CD4-positive, alpha-beta T cell treated with Interleukin-4 for 1 hour (primary cell): ENCODE measurements at places on chromosomes 16 and 17.

- no peak for DNase-seq
These were observed 13.2 kb upstream of the VPS35L start for GRCh38 chr16:19542138-19542821.

GRCh38 chr17:2990396-2990795 is 73.0 kb downstream of the OR1D5 start:
- no peak for DNase-seq

DNA sequence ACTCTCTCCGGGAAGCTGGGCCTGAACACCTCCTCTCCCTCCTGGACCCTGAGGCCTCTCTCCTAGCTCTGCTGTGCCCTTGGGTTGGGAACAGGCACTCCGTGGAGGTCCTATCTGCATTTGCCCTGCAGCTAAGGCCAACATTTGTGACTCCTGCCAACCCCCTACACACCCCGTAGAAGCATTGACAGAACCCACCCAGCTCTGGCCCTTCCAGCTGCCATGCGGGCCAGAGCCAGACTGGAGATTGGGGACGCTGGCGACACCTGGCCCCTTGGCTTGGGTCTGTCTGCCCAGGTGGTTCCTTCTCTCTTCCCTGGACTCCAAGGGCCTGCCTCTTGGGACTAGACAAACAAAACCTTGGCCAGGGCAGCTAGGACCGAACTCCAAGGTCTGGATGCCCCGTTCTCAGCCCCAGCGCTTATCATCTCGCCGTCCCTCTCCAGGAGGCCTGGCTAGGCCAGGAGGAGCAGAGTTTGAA is 644 bp upstream of the RHBDF2 start:
- no peak for DNase-seq

DNA sequence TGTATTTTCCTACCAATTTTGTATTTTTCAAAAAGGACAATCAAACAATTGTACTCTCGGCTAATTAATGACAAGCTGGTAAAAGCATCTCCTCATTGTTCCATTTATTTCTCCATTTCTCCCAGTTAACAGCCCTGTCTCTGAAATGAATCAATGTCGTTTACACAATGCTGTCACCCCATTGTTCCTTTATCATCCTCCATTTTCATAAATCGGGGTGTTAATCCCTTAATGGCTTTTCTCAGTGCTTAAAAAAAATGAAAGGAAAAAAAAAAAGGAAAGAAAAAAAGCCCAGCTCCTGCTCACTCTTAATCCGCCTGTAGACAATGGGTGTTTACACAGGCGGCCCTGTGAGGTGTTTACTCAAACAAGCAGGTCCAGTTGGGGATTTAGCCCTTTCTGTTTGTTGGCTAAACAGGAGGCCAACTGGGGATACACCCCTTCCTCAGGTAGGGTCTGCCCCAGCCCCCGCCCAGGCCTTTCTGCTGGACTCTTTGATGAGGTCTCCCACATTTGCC is 86.8 kb upstream of the SALL1 start:
- DNase-seq, result no peak

GRCh38 chr16:85605912-85606841 is 6.9 kb upstream of the GSE1 start:
- DNase-seq, result no peak

- no peak for DNase-seq
These were observed 562 bp downstream of the PPL start for GRCh38 chr16:4936181-4936990.

GRCh38 chr16:77780378-77780837 is 8.0 kb upstream of the VAT1L start:
- DNase-seq, result no peak

DNA sequence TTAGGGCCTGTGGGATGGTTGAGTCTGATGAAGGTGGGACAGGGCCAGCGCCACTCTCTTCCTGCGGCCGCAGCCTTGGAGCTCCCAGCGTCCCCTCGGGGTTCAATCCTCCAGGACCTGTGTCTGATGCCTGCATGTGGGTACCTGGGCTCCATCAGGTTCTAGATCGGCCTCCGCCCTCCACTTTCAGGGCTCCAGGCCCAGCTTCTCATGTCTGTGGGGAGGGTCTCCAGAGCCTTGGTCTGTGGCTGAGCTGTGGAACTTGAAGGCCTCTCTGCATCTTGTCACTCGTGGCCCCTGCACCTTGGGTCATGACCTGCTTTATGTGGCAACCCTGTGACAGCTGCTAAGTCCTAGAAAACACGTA is 89.8 kb upstream of the ZNF750 start:
- DNase-seq, result no peak

- no peak for DNase-seq
These were observed 154.1 kb upstream of the RPL38 start for GRCh38 chr17:74049167-74049966.

DNA sequence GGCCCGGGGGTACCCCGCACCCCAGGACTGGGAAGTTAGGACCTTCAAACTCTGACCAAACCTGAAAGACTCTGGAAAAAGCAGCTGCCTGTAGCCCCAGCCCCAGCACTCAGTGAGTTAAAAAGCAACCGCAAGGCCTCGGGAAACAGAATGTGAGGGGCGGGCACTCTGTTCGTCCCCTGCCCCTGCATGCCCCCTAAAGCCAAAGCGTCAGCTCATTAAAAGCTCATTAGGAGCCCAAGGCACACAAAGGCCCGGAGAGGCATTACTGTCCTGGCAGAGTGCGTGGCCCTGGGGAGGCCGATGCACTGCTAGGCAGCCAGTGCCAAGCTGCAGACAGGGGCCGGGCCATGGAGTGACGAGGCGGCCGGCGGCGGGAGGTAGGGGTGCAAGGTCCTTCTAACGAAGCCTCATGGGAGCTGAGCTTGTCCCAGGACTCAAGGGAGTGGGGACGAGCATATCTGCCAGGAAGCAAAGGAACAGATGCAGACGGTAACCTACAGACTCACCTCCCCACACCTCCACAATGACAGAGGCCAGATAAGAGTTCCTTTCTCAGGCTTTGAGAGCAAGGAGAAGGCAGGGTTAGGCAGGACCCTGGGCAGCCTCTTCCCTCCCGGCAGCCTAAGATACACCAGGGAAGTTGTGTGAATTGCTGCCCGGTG is 116.8 kb downstream of the ENGASE start:
- no peak for DNase-seq

- no peak for DNase-seq
These were observed at the start of gene CX3CL1 for GRCh38 chr16:57372372-57373116. Gene CX3CL1, plus strand, starts transcription at chr16:57372490. Its CDS starts 79 bp downstream, at chr16:57372569.

DNA sequence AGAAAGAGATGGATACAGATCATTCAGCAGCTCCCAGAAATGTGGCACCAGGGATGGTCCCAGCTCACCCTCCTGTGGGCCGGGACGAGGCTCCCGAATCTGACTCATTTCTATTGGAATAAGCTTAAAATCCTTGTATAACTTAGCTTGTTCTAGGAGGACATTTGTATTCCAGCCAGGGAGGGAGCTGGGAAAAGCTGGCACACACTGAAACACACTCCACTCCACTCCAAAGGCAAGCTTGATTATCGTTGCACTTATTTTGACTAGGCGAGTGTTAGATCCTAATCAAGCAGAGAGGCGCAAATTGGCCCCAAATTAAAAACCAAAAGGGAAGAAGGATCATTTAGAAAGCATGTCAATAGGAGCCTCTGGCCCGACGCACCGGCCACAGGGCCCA is 339.5 kb downstream of the HS3ST4 start:
- no peak for DNase-seq

DNA sequence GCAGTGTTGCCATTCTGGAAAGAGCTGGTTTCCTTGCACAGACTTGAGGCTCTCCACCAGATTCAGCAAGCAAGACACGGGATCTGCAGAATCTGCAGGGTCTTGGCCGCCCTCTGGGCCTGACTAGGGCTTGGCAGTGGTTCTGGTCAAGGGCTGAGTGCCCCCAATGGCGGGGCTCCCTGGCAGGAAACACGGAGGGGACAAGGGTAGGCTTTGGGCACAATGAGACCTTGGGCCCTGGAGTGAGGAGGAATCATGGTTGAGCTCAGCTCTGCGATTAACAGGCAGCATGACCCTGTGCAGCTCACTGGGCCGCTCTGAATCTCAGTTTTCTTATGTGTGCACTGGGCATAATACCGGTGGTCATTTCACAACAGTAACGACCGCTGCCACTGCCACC is 249.9 kb downstream of the GSG1L start:
- no peak for DNase-seq

DNA sequence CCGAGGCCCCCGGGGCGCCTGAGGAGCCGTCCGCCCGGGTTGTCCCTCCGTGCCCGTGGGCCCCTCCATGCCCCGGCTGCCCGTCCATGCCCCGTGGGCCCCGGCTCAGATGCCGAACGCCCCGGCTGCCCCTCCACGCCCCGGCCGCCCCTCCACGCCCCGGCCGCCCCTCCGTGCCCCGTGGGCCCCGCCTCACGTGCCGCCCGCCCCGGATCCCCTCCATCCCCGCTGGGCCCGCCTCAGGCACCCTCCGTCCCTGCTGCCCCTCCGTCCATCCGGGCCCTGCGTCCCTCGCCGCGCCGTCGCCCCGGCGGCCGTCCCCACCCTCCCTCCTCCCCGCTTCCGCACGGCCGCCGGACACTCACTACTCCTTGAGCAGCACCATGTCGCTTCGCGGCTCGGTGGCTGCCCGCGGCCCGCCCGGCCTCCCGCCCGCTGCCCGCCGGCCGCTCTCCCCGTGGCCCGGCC is 382 bp downstream of the PITPNA start:
- no peak for DNase-seq

- DNase-seq, result no peak
These were observed 36.8 kb upstream of the DLX4 start for GRCh38 chr17:49932138-49932723.

- DNase-seq, result no peak
These were observed 34.4 kb downstream of the DNAH3 start for GRCh38 chr16:21116148-21116693.

DNA sequence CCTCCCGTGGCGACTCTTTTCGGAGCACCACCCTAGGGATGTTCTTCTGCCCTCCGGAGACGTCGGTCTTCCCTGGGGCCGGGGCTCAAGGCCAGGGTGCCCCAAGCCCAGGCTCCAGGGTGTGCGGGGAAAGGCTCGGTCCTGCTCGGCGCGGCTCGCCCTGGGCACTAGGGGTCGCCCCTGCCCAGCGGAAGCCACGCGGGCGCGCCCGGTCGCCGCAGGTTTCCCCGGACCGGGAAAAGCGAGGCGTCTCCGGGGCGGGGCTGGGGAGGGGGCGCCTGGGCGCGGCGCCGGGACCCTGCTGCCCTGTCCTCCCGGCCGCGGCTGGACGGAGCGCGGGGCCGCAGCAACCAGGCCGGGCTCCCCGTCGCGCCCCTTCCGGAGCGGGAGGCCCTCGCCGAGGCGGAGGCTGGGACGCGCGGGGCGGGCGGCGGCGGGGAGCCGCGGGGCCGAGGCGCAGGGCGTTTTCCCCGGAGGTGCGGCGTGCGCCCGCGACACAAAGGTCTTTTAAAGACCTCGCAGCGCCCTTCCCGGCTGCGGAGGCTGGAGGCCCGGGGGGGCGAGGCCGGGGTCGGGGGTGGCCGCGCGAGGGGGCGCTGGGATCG is 76.4 kb downstream of the MRC2 start:
- peak; percentile 74 for DNase-seq

DNA sequence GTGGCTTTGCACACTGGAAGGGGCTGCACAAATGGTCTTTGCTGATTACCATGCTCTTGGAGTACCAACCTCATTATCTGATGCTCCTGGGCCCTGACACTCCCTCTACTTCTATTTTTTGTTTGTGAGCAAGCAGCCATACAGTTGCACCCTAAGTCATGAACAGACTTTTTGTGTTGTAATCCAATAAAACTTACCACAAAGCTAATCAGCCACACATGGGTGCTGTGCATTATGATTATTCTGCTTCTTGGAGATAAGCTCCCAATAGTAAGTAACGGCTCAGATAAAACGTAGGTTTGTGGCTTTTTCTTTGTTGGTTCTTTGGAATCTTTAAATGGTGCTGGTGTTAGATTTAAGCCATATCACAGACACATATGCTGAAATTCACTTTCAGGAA is 76.2 kb downstream of the CCT6B start:
- no peak for DNase-seq

- no peak for DNase-seq
These were observed 44.1 kb downstream of the ZNF423 start for GRCh38 chr16:49811644-49812334.

DNA sequence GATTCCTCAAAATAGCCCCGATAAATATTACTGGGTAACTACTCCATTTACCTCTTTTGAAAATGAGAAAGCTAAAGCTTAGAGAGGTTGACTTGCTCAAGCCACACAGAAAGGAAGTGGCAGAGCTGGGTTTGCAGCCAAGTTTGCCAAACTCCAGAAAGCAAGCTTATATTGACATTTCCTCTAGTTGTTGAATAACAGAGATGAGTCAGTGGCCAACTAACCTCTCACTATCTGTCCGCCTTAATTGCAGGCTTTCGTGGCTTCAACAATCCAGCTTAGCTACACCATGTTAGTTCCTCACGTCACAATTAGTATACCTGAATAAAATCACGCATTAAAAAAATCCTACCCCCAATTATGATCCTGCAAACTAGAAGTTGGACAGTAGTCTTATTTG is 151.7 kb downstream of the CNTNAP4 start:
- no peak for DNase-seq

- no peak for DNase-seq
These were observed 2.4 kb downstream of the THRA start for GRCh38 chr17:40064971-40065768.

- DNase-seq, result no peak
These were observed 71.3 kb downstream of the MYH11 start for GRCh38 chr16:15785386-15786059.

- DNase-seq, result no peak
These were observed 3.3 kb upstream of the LMF1 start for GRCh38 chr16:974001-974601.

- DNase-seq, result peak; percentile 71
These were observed 15.7 kb downstream of the ADCY7 start for GRCh38 chr16:50282010-50282538.

DNA sequence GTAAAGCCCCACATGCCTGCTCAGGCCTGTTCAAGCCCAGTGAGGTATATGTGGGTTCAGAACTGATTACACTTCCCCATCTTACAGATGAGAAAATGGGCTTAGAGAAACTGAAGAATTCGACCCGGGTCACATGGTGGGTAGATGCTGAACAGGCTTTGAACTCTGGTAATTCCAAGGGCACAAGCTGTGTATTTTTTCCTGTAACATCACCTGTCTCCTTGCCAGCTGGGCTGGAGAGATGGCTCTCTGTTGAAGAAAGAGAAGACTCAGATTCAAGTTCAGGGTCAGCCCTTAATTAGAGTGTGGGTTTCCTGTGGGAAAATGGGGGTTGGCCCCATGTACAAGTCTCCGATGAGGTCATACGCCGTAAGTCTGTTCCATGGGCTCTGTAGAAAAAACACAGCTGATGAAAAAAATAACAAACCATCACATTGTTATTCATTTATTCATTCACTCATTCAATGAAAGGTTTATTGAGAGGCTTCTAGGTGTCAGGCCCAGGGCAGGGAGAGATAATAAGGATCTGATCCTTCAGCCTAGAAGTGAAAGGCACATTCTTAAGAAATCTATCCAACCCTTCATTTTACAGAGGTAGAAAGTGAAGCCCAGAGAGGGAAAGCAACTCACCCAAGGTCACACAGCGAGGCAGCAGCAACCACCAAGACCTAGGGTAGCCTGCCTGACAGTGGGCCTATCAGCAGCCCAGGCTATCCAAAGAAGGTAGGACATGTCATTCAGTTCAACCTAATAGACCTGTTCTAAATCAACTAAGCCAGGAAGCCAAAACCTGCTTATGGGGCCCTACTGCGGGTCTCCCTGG is 482.8 kb downstream of the SOX9 start:
- DNase-seq, result no peak

GRCh38 chr16:46857368-46857945 is 26.5 kb upstream of the C16orf87 start:
- DNase-seq, result no peak

- DNase-seq, result no peak
These were observed 62.4 kb upstream of the NLK start for GRCh38 chr17:27980043-27980442.
